Stimulated activated CD4-positive, alpha-beta T cell treated with anti-CD3 and anti-CD28 coated beads, Interleukin-1b, Interleukin-23, amount 100 ng/mL, for 24 hours (primary cell): ENCODE measurements at places on chromosomes 2 and 18.

GRCh38 chr18:44526705-44527415 is 153.8 kb upstream of the SETBP1 start:
- DNase-seq, result no peak

DNA sequence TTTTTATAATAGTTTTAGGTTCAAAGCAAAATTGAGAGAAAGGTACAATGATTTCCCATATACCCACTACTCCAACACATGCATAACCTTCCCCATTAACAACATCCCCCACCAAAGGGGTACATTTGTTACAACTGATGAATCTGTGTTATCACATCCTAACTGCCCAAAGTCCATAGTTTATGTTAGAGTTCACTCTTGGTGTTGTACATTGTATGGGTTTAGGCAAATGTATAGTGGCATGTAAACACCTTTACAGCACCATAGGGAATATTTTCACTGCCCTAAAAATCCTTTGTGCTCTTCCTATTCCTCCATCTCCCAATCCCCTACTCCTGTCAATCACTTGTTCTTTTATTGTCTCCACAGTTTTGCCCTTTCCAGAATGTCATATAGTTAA is 471.6 kb downstream of the CPS1 start:
- DNase-seq, result no peak

GRCh38 chr2:239058766-239059165 is 210.9 kb downstream of the TWIST2 start:
- DNase-seq, result no peak

GRCh38 chr2:133968446-133968845 is 285.4 kb upstream of the MGAT5 start:
- no peak for DNase-seq

- no peak for DNase-seq
These were observed 88.8 kb upstream of the SNTG2 start for GRCh38 chr2:861655-862354.

DNA sequence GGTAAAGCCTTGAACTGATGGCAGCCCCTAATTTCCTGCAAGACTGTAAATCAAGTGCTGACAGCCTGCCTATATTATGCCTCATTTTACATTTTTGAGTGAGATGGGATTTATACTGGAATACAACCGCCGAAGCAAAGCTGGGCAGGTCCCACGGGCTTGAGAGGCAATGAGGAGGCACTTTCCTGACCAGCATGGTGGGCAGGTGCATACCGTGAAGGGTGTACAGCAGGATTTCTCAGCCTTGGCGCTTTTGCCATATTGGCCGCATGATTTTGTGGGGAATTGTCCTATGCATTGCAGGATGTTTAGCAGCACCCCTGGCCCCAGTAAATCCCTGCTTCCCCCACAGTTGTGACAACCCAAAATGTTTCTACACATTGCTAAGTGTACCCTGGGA is 22.8 kb downstream of the CEP68 start:
- DNase-seq, result no peak

GRCh38 chr2:174112073-174112472 is 136.3 kb downstream of the OLA1 start:
- DNase-seq, result no peak

DNA sequence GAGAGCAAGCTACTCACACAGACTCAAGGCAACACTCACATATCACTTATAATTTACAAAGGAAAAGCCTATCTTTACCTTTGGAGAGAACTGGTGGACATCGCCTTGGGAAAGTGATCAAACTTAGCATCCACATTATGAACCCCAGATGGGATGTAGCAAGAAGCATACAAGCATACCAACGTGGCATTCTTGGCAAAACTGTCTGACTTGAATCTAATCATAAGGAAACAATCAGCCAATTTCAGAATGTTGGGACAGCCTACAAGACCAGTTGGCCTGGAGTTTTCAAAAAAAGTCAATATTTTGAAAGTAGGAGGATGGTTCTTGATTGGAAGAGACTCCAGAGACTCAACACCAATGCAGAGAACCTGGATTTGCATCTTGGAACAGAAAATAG is 79.1 kb upstream of the PMAIP1 start:
- DNase-seq, result no peak
